ENCODE measurements at places on chromosomes 1 and 21. TPM values are rescaled to one million over a fixed set of nuclear protein-coding genes. Genes with fewer than 3 reads are reported as not detected.

Gene RAB7B
- total RNA-seq, result 3.6 TPM

Gene IQGAP3
- 11.3 TPM for total RNA-seq

Gene CD1B
- total RNA-seq, result not detected

Gene CYP4Z1
- total RNA-seq, result 0.93 TPM

Gene CR1L
- 2.5 TPM for total RNA-seq

Gene WNT2B
- total RNA-seq, result 8.5 TPM

Gene OLIG2
- total RNA-seq, result 0.06 TPM

Gene RNF186
- total RNA-seq, result 0.18 TPM

Gene IL12RB2
- 1.3 TPM for total RNA-seq

Gene SLC44A3
- 41.0 TPM for total RNA-seq

Gene SH2D5
- 0.18 TPM for total RNA-seq

Gene ALX3
- not detected for total RNA-seq

Gene TXNIP
- total RNA-seq, result 647 TPM

Gene SLC16A4
- total RNA-seq, result 40.9 TPM

Gene ERICH3
- total RNA-seq, result 0.12 TPM

Gene TFF2
- total RNA-seq, result not detected

Gene ATP6V1G3
- 1.9 TPM for total RNA-seq

Gene BMP8B
- 2.0 TPM for total RNA-seq

Gene VWA5B1
- total RNA-seq, result 2.4 TPM

Gene PTGS2
- 3.6 TPM for total RNA-seq

Gene AKR7A3
- total RNA-seq, result 1.4 TPM

Gene FGR
- 10.9 TPM for total RNA-seq

Gene LCK
- 8.5 TPM for total RNA-seq

Measured in metanephros (tissue), 2 donors.